ENCODE measurements at places on chromosomes 6 and 20.

DNA sequence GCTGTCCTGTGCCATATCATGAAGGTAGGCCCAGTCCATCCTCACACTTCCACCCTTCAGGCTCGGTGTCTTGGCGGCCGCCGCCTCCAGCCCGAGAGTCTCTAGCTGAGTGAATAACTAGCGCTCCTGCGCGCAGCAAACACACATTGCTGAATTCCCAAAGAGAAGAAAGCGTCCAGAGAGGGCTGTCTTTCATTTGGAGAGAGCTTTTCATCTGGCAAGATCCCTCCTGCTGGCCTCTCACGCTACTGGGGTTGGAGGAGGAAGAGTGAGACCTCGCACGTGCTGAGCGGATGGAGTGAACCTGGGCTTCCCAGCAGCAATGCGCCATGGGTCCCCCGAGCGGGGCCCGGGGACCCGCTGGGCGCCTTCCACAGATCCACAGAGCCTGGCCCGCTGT is 73.2 kb downstream of the NCR2 start:
- DNase-seq, result no peak

DNA sequence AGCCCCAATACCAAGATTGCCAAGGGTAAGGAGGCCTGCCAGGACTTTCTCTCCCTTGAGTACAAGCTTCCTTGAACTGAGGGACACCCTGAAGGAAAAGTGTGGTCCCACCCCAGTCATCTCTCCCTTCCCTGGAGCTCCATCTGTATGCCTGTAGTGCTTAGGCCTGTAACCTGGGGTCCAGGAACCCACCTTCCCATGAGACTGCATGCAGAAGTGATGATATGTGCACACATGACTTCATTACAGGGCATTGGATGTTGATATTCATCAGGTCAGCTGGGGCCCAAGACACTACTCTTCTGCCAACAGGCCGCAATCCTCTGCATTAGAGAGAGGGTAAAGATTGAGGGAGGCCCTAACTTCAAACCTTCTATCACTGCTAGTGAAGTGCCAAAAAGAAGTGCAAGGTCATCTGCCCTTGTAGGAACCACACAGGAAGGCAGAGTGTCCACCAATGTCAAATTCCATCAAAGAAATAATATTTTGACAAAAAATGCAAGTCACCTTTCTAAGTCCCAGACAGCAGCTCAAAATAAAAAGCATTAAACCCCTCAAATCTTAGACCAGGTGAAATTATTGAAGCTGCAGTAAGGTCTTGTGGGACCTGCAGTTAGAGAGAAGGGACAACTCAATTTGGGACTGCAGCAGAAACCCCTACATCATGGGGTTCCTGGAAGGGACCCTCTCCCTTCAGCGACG is 5.1 kb downstream of the HLA-F start:
- no peak for DNase-seq

- DNase-seq, result no peak
Observed at GRCh38 chr6:44271406-44271723, 1.1 kb downstream of the TMEM151B start.

DNA sequence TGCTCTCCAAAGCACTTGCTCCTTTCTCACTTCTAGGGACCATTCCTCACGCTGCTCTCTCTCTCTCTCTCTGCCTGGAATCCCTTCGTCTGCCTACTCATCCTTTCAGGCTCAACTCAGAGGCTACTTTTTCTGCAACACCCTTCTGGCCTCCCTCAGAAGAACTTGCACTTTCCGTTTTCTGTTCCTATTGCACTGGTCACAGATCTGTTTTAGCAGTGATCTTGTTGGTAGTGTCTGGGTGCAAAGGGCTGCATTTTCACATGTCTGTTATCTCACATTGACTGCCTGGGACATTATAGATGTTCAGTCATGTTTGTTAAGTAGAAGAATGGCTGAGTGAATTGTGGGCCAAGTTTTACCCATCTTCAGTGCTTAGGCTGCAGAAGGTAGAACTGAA is 63.5 kb downstream of the RIN2 start:
- DNase-seq, result no peak

GRCh38 chr20:44541992-44542391 is 20.1 kb upstream of the SERINC3 start:
- no peak for DNase-seq

All from stimulated activated CD4-positive, alpha-beta T cell treated with anti-CD3 and anti-CD28 coated beads, Interleukin-1b, Interleukin-23, amount 100 ng/mL, for 1 hour (primary cell).